Ureter (tissue), 1 donor: ENCODE measurements at places on chromosomes 3 and 15. TPM values are rescaled to one million over a fixed set of nuclear protein-coding genes. Genes with fewer than 3 reads are reported as not detected.

The TRIM71 gene
- not detected for total RNA-seq

The SH3GL3 gene
- 0.26 TPM for total RNA-seq

The LXN gene
- 18.2 TPM for total RNA-seq

The KLHL6 gene
- 6.4 TPM for total RNA-seq

The TF gene
- 2.1 TPM for total RNA-seq

The NUP210 gene
- total RNA-seq = 19.9 TPM

The CSPG4 gene
- total RNA-seq = 31.0 TPM

The OXTR gene
- total RNA-seq = 0.49 TPM

The BHLHE40 gene
- total RNA-seq = 206 TPM

The RHOV gene
- 31.4 TPM for total RNA-seq

The ZPLD1 gene
- 0.10 TPM for total RNA-seq

The ALPK3 gene
- total RNA-seq = 9.7 TPM

The OXSM gene
- total RNA-seq = 10.3 TPM

The SHC4 gene
- total RNA-seq = 0.55 TPM

The IQCH gene
- total RNA-seq = 14.4 TPM

The CCR9 gene
- not detected for total RNA-seq

The ARPIN gene
- total RNA-seq = 30.0 TPM

The SPINT1 gene
- total RNA-seq = 138 TPM

The C2CD4B gene
- total RNA-seq = 2.8 TPM

The LINGO1 gene
- 1.7 TPM for total RNA-seq

The AMOTL2 gene
- total RNA-seq = 76.2 TPM

The TCAIM gene
- total RNA-seq = 40.6 TPM

The CALML4 gene
- 6.3 TPM for total RNA-seq

The SPESP1 gene
- total RNA-seq = 3.0 TPM

The RAB6B gene
- total RNA-seq = 8.2 TPM

The GATA2 gene
- total RNA-seq = 57.8 TPM

The DMXL2 gene
- 43.5 TPM for total RNA-seq

The ZNF385D gene
- total RNA-seq = 28.5 TPM

The PPM1M gene
- 16.1 TPM for total RNA-seq

The GPR27 gene
- total RNA-seq = 16.3 TPM

The GOLGA6L7 gene
- total RNA-seq = not detected

The SERINC4 gene
- 0.34 TPM for total RNA-seq

The FETUB gene
- not detected for total RNA-seq

The CCR5 gene
- 3.3 TPM for total RNA-seq

The IP6K1 gene
- total RNA-seq = 32.0 TPM

The RGMA gene
- 6.4 TPM for total RNA-seq

The ACAN gene
- total RNA-seq = 1.6 TPM

The CHRFAM7A gene
- 2.7 TPM for total RNA-seq

The GOLGA8J gene
- total RNA-seq = not detected

The ILDR1 gene
- total RNA-seq = 16.3 TPM

The KCNAB1 gene
- total RNA-seq = 9.1 TPM

The CATSPER2 gene
- total RNA-seq = 17.2 TPM

The SPINK8 gene
- total RNA-seq = 12.0 TPM

The FBXO40 gene
- 0.23 TPM for total RNA-seq

The RTP1 gene
- not detected for total RNA-seq

The ADAMTS9 gene
- 153 TPM for total RNA-seq

The FOXL2 gene
- not detected for total RNA-seq

The CEP97 gene
- total RNA-seq = 9.1 TPM

The FAM174B gene
- total RNA-seq = 208 TPM
